ENCODE measurements at places on chromosomes 5 and 9. TPM values are rescaled to one million over a fixed set of nuclear protein-coding genes. Genes with fewer than 3 reads are reported as not detected.

- DNase-seq = no peak
Observed at GRCh38 chr9:81080900-81081299, 608.4 kb downstream of the TLE1 start.

DNA sequence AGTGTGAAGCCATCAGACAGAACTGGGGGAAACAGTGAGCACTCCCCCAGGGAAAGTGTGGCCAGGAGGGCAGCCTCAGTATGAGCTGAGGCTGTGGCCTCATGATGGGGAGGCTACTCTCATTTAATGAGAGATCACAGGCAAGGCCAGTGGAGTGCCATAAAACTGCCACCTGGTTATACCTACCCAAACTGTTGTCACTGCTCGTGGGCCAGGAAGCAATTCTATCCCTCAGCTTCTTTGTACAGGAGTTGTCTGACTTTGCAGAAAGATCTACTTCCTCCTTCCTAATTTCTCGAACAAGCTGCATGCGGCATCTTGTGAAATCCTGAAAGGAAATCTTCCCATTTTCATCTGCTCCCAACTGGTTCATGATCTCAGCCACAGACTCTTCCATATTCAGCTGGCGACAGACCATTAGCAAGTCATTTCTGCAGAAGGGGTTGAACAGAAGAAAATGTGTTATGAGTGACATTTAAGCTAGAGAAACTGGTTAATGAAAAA, 50.0 kb downstream of the TSSK1B start:
- no peak for DNase-seq

- no peak for DNase-seq
Observed at GRCh38 chr9:114033397-114034103, 44.5 kb downstream of the AMBP start.

- no peak for DNase-seq
Observed at GRCh38 chr9:128114326-128115186, 13.0 kb downstream of the PTGES2 start.

DNA sequence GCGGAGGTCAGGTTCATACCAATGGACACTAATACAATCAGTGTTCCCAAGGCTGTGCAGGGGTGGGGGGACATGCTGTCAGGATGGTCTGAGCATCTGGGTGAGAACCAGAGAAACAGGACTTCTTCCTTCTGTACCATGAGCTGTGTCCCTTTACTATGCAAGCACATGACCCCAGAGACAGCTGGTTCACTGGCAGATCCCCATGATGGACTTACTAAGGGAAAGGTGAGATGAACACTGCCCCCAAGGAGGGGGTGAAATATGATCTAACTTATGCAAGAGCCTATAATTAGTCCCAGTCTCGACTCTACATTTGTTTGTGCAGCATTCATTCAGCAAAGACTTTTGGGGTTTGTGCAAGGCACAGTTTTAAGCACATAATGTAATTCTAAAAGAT, 91.4 kb downstream of the LIFR start:
- DNase-seq = no peak

DNA sequence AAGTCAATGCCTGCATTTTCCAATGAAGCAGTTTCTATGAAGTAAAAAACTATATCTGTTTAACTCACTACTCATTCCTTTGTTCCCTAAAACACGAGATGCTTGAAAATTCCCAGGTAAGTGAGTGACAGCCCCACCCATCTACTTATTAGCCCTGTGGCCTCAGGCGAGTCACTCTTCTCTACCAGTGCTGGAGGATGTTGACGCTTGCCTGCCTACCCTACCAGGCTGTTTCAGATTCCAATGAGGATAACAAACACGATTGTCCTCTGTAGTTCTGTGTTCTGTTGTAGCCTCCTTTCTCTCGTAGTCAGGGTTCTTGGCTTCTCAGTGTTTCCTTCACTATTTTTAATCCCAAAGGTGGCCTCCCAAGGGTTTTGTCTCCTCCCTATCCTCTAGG, 388.8 kb downstream of the KDM4C start:
- DNase-seq = no peak

GRCh38 chr5:114438471-114438870, 76.6 kb downstream of the KCNN2 start:
- DNase-seq = no peak

- no peak for DNase-seq
Observed at GRCh38 chr5:93008502-93009207, 572.4 kb downstream of the NR2F1-AS1 start.

DNA sequence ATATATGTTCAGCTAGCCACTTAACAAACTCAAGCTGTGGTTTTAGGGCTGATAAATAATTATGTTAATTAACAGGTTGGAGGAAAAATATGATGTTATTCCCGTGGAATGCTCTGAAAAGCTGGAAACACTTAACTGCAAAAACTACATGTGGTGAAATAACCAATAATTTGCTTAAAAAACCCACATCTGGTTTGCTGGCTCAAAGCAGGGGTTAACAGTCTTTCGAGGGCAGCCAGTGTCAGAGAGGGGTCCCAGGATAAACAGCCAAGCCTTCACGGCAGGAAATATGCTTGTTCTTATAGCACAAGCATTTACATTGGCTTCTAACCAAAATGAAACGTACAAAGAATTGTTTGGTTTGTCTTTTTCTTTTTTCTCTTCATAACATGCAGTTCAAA, 254.0 kb upstream of the GAS1 start:
- DNase-seq = no peak

- no peak for DNase-seq
Observed at GRCh38 chr5:65913519-65913918, 12.9 kb upstream of the ERBIN start.

GRCh38 chr9:136100700-136101614, 5.9 kb upstream of the NACC2 start:
- DNase-seq = no peak

- DNase-seq = no peak
Observed at GRCh38 chr5:35862126-35862525, 5.4 kb downstream of the IL7R start.

RLN1 gene
- total RNA-seq = 2.5 TPM

SLC23A1 gene
- total RNA-seq = 2.3 TPM

CCL27 gene
- 0.64 TPM for total RNA-seq

SNCAIP gene
- not detected for total RNA-seq

FGFR4 gene
- 2.3 TPM for total RNA-seq

GABBR2 gene
- total RNA-seq = not detected

NR4A3 gene
- total RNA-seq = 7.8 TPM

CCDC192 gene
- not detected for total RNA-seq

Data from activated naive CD4-positive, alpha-beta T cell treated with anti-CD3 and anti-CD28 coated beads, Interleukin-2, amount 50 U/mL, for 72 hours (primary cell).